ENCODE measurements at places on chromosomes 2 and 18.

DNA sequence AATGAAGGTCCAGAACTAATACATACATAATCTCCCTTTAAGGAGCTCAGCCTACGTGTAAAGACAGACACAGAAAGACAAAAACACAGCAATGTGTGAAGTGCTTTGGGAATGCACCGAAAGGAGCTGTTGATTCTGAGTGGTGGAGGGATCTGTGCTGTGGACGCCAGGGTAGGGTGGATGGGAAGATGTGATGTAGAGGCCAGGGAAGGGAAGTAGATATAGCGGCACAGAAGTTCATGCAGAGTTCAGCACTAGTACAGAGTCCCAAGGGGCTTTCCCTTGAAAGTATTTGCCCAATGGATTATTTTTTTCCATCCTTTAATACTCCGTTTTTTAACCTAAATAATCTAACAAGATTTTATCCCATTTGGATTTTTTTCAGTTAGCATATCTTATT, 32.1 kb upstream of the DOCK10 start:
- no peak for DNase-seq

- DNase-seq = no peak
These were observed 348.1 kb downstream of the RNF144A start for GRCh38 chr2:7265286-7265685.

GRCh38 chr2:152626911-152627339, 90.3 kb downstream of the PRPF40A start:
- DNase-seq = no peak

- DNase-seq = no peak
These were observed 56.5 kb downstream of the TTC39C start for GRCh38 chr18:24071029-24071428.

GRCh38 chr2:186966015-186966414, 117.0 kb upstream of the ZSWIM2 start:
- DNase-seq = no peak

- DNase-seq = no peak
These were observed 90.4 kb upstream of the NOSTRIN start for GRCh38 chr2:168712053-168712452.

GRCh38 chr18:10045296-10045891, 131.6 kb downstream of the VAPA start:
- DNase-seq = no peak

- no peak for DNase-seq
These were observed 494.2 kb upstream of the SPHKAP start for GRCh38 chr2:228675646-228676045.

GRCh38 chr2:207558079-207558491, 28.3 kb downstream of the CREB1 start:
- no peak for DNase-seq

DNA sequence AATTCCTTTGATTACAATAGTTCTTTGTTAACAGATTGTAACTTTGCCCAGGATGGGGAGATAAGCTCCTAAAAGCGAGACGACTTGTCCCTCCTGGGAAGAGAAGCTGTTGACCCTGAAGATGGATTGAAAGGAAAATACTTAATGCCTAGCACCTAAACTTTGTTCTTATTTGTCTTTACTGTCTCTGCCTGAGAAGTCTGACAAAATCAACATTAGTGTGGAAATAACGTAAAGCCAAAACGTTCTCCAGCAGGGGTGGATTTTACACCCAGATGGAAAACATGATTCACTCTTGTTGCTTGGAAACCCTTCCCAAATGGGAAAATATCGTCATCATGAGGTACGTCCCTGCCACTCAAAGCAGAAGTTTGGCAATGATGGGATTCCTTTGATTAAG, 450.1 kb downstream of the SLC4A3 start:
- DNase-seq = no peak

DNA sequence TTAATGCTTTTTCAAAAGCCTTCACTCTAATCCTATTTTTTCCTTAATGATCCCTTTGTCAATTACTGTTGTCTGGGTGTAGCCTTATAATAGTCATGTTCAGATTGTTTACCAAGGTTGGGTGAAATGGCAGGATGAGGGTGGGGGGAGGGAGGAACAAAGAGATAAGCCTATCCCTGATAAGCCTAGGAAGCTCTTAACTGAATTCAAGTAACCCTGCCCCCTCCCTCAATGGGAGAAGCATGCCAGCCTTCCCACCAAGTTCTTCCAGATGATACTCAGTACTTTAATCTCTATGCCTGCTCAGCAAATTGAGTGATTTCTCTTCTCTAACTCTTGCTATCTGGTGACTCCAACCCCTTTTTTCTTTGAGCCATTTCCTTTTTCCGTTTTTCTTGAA, 180.3 kb upstream of the ETAA1 start:
- DNase-seq = no peak

- DNase-seq = no peak
These were observed 90.3 kb downstream of the RBMS1 start for GRCh38 chr2:160402997-160403979.

- DNase-seq = no peak
These were observed 1076.7 kb upstream of the PIK3C3 start for GRCh38 chr18:40878371-40878770.

GRCh38 chr18:45423659-45424058, 191.6 kb upstream of the SLC14A2 start:
- DNase-seq = no peak

- peak; percentile 16 for DNase-seq
These were observed 40.4 kb downstream of the TMEM18 start for GRCh38 chr2:636641-637405.

DNA sequence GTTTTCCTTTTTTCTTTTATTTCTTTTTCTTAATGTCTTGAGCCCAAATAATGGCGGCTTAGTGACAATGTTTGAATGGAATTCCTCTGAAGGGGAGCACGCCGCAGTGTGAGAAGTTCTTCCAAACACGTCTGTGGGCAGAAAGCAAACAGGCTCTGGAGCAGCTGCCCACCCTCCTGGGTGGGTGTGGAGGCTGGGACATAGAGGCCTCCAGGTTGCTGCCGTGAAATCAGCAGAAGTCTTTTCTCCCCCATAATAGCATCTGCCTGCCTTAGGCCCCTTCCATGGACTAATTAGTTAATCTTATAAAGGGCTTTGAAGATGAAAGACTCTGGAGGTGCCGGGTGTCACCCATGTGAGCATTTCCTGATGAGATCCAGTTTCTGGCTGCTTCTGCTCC, 213.9 kb downstream of the SH3RF3 start:
- no peak for DNase-seq

DNA sequence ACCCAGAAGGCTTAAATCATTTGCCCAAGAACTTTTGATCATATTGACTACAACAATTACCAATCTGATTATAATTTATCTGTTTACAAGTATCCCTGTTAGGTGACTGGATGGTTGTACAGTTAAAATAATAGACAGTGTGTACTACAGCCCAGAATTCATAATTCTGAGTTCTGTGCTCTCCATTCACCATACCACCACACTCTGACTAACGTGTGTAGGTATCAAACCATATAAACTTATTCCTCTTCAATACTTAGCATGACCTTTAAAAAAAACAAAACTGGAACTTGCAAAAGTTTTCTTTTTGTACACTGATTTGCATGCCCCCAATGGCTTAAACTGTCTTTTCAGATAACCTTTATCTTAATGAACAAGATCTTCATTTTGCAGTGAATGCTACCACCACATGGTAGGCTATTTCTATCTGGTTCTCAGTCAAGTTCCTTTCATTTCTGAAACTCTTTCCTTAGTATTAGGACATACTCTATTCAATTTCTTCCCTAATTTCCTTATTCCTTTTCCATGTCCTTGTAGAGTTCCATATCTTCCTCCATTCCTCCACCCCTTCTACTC, 50.9 kb downstream of the SOS1 start:
- no peak for DNase-seq

GRCh38 chr2:227687189-227687588, 20.6 kb downstream of the SCYGR5 start:
- no peak for DNase-seq

DNA sequence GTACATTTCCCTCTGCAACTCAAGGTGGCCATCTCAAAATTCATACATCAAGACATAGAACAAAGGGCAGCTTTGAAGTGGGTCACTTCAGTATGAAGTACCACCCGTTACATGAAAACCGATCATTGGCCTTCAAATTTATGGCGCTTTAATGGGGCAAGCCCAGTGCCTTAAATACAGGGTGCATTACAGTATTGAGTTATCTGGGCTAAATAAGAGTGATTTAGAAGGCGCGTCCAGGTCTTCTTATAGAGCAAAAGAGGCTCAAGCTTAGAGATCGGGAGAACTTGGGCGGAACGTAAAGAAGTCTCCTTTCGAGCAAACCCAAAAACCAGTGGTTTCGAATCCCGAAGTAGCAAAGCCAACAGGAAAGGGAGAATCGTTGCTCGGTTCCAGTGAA, 7.1 kb downstream of the HOXD3 start:
- DNase-seq = no peak

- DNase-seq = no peak
These were observed 18.7 kb upstream of the SLC1A4 start for GRCh38 chr2:64970495-64970894.

DNA sequence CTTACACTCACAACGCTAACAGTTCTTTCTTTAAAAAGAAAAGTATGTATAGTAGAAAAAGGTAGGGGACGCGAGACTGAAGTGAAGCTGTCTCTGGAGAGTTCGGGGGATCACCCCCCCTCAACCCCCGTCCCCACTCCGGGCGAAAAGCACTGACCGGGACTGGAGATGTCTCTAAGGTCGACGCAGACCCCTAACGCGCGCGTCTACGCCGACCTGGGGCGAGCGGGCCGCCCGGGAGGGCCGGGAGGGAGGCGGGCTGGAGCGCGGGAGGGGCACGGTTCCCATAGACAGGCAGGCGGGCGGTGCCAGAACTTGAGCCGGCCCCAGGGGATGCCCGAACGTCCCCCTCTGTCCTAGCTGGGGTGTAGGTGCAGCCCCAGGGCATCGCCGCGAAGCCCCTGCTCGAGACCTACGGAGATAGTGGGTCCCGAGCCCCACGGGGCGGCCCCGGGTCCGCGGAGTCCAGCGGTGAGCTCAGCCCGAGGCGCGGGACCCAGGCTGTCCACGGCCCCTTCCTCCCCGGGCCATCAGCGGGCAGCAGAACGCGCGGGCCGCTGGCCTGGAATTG, 82.2 kb downstream of the CHRNA1 start:
- DNase-seq = peak; percentile 17

- DNase-seq = no peak
These were observed 368.4 kb downstream of the MTX2 start for GRCh38 chr2:176637486-176638166.

- no peak for DNase-seq
These were observed 34.9 kb downstream of the EN1 start for GRCh38 chr2:118812552-118812951.

- DNase-seq = no peak
These were observed 40.0 kb downstream of the ACOXL start for GRCh38 chr2:110772383-110772755.

GRCh38 chr2:239026711-239027361, 179.0 kb downstream of the TWIST2 start:
- no peak for DNase-seq

DNA sequence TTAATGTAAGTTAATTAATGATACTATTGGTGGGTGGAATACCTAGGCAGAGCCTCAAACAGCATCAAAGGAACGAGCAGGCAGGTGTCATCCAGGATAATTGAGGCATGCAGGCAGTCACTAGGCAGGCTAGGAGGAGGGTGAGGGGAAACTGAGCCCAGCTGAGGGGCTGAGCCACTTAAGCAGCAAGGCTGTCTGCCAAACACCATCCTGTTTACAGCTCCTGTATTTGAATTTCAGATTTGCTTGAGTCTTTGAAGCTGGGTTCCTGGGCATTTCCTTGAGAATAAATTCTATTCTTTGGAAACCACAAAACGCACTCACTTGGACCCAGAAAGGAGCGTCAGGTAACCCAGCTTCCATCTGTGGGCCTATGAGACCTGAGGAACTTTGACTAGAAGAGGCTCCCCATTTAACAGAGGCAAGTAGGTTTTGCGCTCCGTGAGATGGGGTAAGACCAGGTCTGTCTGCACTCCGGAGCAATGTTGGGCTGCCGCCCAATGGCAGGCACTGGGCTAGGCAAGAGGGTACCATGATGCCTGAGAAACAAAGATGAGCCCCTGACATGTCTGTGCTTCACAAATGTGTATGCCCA, 2.0 kb downstream of the EDAR start:
- no peak for DNase-seq

DNA sequence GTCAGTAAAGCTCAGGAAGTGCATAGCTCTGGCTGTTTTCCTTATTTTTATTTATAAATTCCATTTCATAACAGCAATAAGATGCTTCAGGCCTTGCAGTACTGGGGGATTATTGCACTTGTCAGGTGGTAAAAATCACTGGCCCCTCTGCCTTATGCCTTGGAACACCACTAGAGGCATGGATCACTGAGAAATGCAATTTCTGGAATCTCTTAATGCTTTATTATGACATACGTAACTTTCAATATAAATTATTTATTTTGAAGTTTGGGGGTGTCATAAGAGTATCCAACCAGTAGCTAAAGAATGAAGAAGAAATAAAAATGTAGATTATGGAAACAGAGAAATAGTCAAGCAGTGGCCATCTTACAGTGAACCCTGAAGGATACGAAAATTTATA, 183.1 kb downstream of the FIGN start:
- DNase-seq = no peak
